ENCODE measurements at places on chromosomes 13 and 19. TPM values are rescaled to one million over a fixed set of nuclear protein-coding genes. Genes with fewer than 3 reads are reported as not detected.

FUT2 gene
- 3.7 TPM for total RNA-seq

TIMM50 gene
- total RNA-seq = 99.1 TPM

COL4A2 gene
- total RNA-seq = 126 TPM

KLK11 gene
- 3.7 TPM for total RNA-seq

GRCh38 chr13:110782185-110782584 lies 68.7 kb downstream of the ING1 start:
- no peak for DNase-seq

DNA sequence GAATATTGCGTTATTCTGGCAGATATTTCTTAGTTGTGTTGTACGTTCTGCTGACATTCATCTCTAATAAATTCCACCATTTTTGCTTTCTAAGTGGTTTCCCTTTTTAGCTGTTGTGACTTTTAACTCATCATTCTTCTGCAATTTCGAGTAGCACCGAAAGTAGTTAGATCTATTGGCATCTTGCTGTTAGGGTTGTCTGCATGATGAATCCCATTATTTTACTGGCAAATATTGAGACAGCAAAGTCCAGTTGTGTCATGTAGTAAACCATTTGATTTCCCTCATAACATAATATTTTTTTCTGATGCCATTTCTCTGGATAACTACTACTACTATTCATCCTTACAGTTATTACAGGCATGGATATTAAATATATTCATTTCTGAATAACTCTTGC lies 143.9 kb downstream of the SLITRK1 start:
- DNase-seq = no peak

DNA sequence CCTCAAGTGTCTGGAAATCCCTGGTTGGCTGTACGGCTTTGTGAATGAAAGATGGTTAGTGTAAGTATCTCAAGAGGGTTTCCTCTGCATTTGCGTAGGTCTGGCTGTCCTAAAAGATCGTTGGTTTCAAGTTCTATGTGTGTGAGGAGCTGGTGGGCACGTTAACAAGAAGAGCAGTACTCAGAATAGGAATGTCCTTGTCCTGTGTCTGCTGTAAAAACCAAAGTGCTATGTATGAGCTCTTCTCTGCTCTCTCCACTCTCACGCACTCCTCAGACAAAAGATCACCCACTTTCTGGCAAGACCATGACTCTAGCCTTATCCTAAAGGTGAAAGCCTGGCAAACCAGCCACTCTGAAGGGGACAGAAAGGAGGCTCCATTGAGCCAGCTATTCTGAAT lies 39.1 kb downstream of the USP12 start:
- no peak for DNase-seq

- DNase-seq = no peak
These were observed 82.8 kb downstream of the INSR start for GRCh38 chr19:7211191-7211951.

DNA sequence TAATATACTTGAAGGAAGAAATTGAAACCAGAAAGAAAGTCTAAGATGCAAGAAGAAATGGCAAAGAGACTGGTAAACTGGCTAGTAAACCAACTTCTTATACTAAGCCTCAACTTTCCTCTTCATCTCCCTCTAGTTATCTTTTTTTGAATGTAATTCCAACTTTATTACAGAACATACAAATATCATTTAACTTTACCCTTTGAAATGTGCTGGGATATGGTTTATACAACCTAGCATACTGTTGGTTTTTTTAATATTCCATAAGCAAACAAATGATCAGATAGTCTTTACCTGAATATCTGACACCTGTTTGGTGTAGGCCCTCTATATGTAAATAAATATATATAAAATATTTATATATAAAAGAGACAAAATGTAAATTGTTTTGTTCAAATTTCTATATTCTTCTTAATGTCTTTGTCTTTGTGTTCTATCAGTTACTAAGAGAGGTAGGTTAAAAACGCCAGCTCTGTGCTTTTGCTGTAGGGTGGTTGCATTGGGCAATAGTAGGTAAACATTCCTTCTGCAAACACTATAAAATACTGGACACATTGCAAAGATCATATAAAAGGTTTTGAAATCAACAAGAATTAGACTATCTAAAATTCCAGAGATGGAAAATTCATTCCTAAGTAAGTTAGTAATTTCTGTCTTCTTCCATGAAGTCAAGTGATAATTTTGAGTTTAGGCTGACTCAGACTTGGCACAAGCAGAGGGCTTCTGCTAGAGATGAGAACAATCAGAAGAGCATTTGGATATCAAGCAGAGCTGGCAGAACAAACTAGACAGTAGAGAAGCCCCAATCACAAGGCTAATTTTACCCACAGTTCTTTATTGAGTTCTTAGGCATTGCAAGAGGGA lies 383.3 kb downstream of the RFC3 start:
- no peak for DNase-seq

DNA sequence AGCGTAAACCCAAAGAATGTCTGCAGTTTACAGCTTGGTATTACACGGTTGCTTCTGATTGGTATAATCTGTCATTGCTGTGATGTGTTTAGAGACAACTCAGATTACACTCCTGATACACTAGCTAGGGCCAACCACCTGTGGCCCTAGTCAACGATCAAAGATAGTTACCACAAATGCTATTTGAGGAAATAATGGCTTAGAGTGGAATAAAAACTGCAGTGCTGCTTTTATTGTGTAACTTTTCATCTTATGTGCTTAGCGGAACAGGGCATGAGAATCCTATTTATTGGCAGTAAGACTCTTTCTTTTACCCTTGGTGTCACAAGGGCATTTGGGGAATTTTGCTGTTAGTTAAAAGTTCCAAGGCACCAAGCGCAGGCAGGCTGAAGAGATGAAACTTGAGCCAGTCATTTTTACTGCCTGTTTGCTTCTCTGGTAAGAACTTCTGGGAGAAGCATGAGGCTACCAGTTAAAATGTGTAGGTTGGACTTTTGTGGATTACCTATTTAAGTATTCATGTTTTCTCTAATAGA lies 363.3 kb downstream of the KCNRG start:
- no peak for DNase-seq

- DNase-seq = no peak
These were observed 56.8 kb downstream of the TNFSF13B start for GRCh38 chr13:108326309-108326708.

GRCh38 chr19:30584090-30584489 lies 211.9 kb downstream of the ZNF536 start:
- DNase-seq = no peak

GRCh38 chr13:35733827-35734226 lies 257.3 kb upstream of the MAB21L1 start:
- no peak for DNase-seq

DNA sequence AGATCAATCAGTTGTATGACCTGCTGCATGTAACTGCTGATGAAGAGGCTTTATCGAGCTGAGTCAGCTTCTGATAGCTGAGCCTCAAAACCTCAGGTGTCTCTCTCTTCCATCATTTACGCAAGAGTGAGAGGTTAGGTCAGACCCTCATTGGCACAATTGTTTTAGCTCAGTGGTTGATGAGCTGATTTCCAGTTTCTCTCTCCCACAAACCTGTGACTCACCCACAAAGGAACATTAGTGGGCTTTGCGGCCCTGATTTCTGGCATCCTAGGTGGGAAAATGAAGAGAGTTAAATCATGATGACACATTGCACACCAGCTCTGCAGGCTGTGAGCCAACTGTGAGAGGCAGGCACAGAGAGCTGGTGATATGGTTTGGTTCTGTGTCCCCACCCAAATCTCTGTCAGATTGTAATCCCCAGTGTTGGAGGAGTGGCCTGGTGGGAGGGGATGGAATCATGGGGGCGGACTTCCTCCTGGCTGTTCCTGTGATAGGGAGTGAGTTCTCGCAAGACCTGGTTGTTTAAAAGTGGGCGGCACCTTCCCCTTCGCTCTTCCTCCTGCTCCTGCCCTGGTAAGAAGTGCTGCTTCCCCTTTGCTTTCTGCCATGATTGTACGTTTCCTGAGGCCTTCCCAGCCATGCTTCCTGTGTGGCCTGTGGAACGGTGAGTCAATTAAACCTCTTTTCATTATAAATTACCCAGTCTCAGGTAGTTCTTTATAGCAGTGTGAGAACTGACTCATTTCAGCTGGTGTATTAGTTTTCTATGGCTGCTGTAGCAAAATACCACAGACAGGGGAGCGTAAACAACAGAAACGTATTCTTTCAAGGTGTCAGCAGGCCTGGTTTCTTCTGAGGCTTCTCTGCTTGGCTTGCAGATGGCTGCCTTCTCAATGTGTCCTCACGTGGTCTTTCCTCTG lies 33.5 kb upstream of the TMTC4 start:
- DNase-seq = peak; percentile 63

GRCh38 chr19:14073261-14073924 lies 807 bp downstream of the MISP3 start:
- DNase-seq = peak; percentile 44

DNA sequence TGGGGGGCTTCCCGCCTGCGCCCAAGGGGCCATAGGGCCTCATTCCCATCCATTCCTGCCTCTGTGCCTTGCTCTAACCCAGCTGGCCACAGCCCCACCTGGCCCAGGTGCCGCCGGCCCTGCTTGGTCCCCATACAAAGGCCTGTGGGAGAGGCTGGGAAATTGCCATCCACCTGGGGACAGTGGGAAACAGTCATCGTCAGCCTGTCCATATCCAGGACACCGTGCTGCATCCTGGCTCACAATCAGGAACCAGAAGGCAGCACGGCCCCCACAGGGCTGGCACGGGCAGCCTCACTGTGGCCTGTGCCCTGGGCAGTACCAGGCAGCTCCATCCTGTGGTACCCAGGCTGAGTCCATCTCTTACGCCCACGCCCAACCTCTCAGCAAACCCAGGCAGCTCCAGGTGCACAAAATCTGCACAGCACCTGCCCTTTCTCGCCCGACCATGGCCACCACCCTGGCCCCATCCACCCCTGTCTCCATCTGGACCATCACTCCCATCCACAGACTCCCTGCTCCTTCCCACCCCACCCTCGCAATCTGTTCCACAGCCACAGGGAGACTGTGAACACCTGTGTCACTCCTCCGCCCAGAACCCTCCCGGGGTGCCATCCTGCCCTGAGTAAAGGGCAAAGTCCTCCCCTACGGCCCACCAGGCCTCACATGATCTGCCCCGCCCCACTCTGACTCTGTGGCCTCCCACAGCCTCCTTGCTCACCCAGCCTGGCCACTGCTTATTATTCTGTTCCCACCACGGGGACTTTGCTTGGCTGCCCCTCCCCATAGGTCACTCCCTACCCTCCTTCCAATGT lies 21.1 kb upstream of the FBXO27 start:
- DNase-seq = no peak

GRCh38 chr13:51324714-51325420 lies 14.6 kb upstream of the SERPINE3 start:
- no peak for DNase-seq

DNA sequence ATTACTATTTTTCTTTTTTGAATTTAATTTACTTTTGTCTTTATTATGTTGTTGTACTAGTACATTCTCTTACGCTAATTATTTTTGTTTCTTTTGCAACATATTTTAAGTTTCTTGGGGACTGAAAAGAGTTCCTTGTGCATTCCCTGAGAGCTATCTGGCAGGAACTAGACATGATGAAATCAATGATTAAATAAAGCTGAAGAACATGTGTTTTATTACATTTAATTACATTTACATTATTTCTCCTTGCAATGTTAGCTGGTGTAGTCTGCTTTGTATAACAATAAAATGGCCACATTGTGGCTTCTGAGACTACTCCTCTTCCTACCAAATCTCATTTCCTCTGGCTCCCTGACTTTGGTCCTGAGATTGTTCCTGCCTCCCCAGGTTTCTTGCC lies 244.9 kb downstream of the NDFIP2 start:
- DNase-seq = no peak
